ENCODE measurements at places on chromosomes 4 and X. TPM values are rescaled to one million over a fixed set of nuclear protein-coding genes. Genes with fewer than 3 reads are reported as not detected.

TCEAL6 gene
- 3.2 TPM for total RNA-seq

TNIP3 gene
- 0.93 TPM for total RNA-seq

PPEF1 gene
- total RNA-seq, result 4.5 TPM

C4orf36 gene
- total RNA-seq, result 3.7 TPM

SRPX gene
- 50.5 TPM for total RNA-seq

SSX3 gene
- not detected for total RNA-seq

MTMR8 gene
- 9.2 TPM for total RNA-seq

SEC31A gene
- 268 TPM for total RNA-seq

AFAP1 gene
- total RNA-seq, result 57.6 TPM

EVC2 gene
- total RNA-seq, result 10.8 TPM

Data from camera-type eye (tissue), 1 donor.